A673 (cell line): ENCODE measurements at places on chromosomes 3 and 15.

DNA sequence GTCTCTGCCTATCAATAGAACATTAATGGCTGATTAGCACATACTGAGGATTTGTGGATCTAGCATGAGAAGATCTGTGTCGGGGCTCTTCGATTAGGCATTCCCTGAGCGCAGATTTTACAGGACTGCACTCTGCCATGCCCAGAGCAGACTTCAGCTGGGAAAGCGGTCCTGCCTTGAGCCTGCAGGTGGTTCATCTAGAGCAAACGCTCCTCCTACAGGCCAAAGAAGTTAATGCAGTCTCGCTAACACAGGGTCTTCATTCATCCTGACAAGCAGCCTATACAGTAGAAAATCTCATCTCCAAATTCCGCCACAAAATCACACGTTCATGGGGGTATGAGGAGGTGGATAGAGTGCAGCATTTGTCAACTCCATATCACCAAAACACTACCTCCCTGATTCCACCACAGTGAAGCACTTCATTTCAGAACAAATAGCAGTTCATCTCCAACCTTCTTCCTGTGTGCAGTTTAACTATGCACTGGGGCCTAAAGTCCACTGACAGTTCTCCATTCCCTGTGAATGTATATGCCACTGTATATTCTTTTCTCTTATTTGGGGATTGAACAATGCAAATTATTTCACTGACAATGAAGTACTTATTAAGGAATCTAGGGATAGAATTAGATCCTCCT is 405.8 kb downstream of the IGSF11 start:
- peak; percentile 71 for DNase-seq

DNA sequence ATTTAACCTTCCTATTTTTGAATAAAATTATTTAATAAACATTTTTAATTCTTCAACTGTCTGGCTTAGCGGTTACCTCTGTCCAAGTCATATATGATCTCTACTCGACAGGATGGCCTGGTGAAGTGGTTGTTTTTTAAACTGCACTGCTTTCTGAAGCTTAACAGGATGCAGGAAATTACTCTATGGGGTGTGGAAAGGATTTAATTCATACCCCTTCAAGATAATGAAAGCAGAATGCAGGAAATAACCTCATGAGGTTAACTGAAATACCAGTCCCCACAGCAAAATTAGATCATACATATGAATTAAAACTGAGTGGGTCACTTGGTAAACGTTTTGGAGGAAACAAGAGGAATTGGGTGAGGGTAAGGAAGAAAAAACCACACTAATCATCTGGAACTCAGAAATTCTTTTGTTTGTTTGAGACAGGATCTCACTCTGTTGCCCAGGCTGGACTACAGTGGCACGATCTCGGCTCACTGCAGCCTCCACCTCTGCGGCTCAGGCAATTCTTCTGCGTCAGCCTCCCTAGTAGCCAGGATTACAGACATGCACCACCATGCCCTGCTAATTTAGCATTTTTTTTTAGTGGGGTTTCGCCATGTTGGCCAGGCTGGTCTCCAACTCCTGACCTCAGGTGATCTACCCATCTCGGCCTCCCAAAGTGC is 50.1 kb downstream of the LYSMD4 start:
- peak; percentile 90 for DNase-seq

DNA sequence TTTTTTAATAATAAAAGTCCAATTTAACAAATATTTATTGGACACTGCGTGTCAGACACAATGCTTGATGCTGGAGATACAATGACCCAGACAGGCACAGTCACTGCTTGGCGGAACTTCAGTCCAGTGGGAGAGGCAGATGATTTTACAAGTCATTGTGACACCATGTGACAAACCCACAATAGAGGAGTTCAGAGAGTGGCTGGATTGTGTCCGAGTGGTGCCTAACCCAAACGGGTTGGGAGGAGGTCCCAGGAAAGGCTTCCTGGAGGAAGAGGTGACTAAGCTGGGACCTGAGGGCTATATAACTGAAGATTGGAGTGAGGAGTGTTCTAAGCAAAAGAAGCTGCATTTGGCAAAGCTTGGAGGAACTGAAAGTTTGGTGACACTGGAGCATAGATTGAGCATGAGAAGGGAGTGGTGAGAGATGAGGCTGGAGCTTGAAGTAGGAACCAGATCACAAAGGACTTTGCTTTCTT is 41.4 kb downstream of the CRTC3 start:
- no peak for DNase-seq

GRCh38 chr15:57171426-57171825 is 204.9 kb upstream of the CGNL1 start:
- no peak for DNase-seq

GRCh38 chr3:16916840-16917239 is 32.1 kb downstream of the PLCL2 start:
- DNase-seq, result no peak

- DNase-seq, result no peak
These were observed 9.3 kb downstream of the RFTN1 start for GRCh38 chr3:16504242-16504641.

DNA sequence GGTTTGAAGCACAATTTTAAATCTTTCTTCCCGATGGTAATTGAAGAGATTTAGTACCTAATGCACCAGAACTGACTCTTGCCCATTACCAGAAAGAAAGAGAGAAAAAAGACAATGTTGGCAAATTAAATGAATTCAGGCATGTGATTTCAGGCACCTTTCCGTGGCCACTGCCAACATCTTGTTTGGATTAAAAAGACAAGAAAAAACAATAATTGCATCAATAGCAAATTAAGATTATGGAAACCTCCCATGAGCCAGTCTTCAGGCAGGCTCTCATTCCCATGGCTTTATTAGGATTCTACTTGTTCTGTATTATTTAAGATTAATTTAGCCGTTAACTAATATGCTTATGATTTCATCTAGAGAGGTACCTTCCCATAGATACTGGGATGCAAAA is 193.0 kb downstream of the GREM1 start:
- no peak for DNase-seq

GRCh38 chr3:65524584-65524983 is 514.1 kb downstream of the MAGI1 start:
- DNase-seq, result no peak

- DNase-seq, result no peak
These were observed 2.1 kb upstream of the RFT1 start for GRCh38 chr3:53132347-53132746.

DNA sequence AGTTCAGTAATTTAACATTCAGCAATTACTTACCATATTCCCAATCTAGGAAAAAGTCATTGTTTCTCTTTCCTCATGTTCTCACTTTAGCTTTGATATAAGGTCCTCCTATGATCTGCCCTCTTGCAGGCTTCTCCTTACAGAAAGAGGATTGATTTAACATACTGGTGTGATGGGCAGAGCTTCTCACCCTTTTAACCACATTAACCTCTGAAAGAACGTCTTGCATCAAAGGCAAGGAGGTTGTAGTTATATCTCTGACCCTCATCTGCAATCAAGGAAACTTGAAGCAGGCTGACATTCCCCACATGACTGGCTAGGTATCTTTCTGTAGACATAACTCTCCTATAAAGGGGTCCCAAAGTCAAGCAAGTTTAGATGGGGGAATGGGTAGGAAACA is 39.5 kb downstream of the BTLA start:
- no peak for DNase-seq

GRCh38 chr15:80059786-80060355 is 395 bp downstream of the ZFAND6 start:
- DNase-seq, result peak; percentile 74

DNA sequence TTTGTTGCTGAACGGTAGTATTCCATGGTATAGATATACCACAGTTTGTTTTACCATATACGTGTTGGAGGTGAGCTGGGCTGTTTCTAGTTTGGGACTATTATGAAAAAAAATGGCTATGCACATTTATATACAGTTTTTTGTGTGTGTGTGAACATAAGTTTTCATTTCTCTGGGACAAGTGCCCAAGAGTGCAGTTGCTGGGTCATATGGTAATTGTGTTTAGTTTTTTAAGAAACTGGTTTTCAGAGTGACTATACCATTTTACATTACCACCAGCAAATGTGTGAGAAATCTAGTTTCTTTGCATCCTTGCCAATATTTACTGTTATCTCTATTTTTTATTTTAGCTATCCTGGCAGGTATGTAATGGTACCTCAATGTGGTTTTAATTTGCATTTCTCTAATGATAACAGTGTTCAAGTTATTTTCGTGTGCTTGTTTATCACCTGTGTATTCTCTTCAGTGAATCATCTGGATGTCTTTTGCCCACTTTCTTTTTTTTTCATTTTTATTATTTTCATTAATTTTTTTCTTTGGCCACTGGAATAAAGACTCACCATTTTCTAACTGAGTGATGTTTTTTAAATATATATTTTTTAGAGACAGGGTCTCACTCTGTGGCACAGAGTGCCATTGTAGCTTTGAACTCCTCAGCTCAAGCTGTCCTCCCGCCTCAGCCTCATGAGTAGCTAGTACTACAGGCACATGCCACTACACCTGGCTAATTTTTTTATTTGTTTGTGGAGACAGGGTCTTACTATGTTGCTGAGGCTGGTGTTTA is 75.3 kb downstream of the ZNF609 start:
- DNase-seq, result no peak

GRCh38 chr3:35772381-35773015 is 133.2 kb downstream of the ARPP21 start:
- DNase-seq, result no peak

DNA sequence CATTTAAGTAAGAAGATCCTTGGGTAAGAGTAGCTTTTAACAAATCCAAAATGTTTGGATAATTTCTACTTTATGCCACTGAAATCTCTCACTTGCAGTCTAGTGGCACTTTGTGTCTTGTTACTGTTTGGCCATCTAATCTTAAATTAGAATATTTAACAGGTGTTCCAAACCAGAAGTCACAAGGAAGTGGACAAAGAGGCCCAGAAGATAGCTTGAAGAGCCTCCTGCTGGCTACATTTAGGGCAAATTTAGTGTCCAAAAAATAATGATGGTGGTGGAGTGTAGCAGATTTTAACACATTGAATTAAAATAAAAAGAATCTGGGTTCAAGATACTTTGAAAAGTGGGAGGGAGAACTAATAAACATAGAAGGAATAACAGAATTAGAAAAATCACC is 172.2 kb downstream of the GHSR start:
- DNase-seq, result no peak

DNA sequence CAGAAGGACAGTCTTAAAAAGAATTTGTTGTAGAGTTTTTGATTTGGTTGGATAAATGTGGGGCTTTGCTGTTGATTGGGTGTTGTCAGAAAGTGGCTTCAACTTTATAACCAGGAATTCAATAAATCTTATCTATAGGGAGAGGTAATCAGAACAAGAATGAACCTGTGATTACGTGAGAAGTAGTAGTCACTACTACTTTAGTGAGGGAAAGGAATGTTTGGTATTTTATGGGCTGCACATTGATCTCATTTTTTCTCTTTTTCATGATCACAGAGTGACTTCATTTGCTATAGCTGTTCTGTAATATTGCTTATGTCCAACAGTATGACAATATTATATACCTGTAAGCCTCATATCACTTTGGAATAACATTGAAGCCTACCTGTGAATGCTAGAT is 485.2 kb upstream of the BCHE start:
- DNase-seq, result no peak

- no peak for DNase-seq
These were observed 15.8 kb downstream of the GRIP2 start for GRCh38 chr3:14524311-14524711.
